ENCODE measurements at places on chromosomes 4 and X. TPM values are rescaled to one million over a fixed set of nuclear protein-coding genes. Genes with fewer than 3 reads are reported as not detected.

MAGED1 gene
- 79.9 TPM for total RNA-seq

TMSB15A gene
- total RNA-seq, result not detected

BMP3 gene
- not detected for total RNA-seq

PGRMC2 gene
- 61.9 TPM for total RNA-seq

PFKFB1 gene
- 0.35 TPM for total RNA-seq

DDIT4L gene
- total RNA-seq, result 1.4 TPM

SSX3 gene
- total RNA-seq, result not detected

GJB1 gene
- not detected for total RNA-seq

GRCh38 chrX:48696909-48697727 lies 584 bp downstream of the SUV39H1 start:
- DNase-seq, result no peak

DNA sequence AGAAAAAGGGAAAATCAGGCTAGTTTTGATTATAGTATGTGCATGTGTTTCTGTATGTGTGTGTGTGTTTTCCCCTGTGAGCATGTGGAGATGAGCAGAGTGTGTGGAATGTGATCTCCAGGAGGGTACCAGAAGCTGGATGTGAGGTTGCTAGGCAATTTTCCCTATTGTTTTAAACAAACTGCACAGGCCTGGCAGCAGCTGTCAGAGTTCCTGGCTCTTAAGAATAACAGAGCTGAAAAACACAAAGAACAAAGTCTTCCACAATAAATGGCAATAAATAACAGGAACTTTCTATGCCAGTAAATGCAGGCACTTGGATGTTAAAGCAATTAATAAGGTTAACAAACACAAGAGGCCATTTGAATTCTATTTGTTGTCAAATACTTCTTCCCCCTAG lies 344.6 kb upstream of the CTSO start:
- DNase-seq, result peak; percentile 69

- DNase-seq, result no peak
These were observed 153.8 kb downstream of the NR3C2 start for GRCh38 chr4:148288448-148288847.

DNA sequence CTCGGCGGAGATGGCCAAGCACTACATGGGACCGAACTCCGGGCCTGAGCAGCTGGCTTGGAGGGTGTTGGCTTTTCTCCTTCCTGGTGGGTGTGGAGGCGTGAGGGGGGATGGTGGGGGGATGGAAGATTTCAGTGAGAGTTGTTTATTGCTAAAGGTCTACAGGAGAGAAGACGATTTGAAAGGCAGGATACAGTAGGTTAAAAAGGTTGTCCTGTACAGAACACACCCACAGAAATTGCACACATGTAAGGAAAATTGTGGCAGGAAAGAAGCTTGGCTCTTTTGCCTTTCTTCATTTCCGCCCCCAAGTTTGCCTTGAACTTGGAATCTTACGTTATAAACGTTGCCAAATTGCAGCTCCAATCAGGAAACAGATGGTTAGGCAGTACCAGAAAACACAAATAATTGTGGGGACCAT lies 74.1 kb upstream of the STOX2 start:
- DNase-seq, result no peak

GRCh38 chr4:15148199-15148598 lies 145.9 kb downstream of the CPEB2 start:
- DNase-seq, result no peak

GRCh38 chr4:143382596-143382995 lies 45.9 kb downstream of the GAB1 start:
- no peak for DNase-seq

DNA sequence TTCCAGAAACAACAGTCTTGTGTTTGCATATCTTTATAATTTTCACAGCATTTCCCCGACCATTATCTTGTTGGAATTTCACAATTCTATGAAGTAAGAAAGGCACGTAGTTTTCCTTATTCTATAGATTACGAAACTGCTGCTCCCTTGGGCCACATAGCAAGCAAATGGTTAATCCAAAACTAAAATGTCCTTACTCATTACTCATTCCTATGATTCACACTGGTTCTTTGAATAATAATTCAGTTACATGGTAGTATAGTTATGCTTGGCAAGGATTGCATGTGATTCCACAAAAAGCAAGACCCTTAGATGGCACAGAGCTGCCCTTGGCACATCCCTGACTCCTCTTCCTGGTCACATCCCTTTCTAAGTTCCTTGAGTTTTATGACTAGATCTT lies 51.2 kb downstream of the OR13H1 start:
- no peak for DNase-seq

DNA sequence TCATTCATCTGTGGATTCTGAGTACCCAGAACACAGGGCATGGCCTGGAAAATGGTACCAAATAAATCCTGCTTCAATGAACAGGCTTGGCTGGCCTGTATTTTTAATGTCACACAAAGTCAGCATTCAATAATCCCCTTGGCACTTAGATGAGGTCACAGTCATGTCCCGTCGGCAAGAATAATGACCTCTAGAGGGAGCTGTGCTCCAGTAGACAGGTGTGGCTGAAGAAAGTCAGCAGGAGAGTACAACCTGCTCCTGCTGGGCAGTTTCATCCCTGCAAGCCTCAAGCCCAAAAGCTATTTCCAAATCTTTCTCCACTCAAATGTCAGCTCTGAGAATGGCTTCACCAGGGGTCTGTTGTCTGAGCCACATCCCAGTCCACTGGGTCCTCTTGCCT lies 404.0 kb upstream of the F9 start:
- no peak for DNase-seq

- no peak for DNase-seq
These were observed 162.5 kb downstream of the ATP10D start for GRCh38 chr4:47647544-47647943.

DNA sequence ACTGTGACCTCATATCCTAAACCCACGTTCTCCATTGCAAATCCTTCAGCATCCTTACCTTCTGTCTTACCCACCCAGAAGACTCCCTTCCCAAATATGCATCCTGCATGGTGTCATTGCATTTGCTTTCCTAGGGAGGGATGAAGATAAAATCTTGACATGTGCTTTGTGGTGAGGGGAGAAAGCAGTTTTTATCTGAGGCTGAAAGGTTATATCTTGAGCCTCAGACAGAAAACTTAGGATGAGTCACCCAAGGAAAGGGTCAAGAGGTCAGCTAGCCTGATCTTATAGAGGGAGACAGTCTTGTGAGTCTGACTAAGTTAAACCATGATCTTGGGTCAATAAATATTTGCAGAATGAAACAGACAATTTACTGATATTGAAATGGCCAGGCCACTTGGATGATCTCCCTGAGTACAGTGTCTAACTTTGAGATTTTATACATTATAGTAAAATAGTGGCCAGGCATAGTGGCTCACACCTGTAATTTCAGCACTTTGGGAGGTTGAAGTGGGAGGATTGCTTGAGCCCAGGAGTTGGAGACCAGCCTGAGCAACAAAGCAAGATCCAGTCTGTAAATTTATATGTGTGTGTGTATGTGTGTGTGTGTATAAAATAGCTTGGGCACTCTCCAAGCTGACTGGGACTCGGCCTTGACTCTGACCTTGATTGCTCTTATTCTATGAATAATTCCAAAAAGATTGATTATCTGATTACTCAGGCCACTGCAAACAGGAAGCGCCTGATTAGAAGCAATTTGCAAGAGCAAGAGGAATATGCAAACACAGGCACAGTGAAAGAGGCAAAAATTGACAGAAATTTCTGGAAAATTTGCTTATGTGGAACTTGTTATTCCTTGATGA lies 15.4 kb upstream of the FAM9C start:
- no peak for DNase-seq

DNA sequence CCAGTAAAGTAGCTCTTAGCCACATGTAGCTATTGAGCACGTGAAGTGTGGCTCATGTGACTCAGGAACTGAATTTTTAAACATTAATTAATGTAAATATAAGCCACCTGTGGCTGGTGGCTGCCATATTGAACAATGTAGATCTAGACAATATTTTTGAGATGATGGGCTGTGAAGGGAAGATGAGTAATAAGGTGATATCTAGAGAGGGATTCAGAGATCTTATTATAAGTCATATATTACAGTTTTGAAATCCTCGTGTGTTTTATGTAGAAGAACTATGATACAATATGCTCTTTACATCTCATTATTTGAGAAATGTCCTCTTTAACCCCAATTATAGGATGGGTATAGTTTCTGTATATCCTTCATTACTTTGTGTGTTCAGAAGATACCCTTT lies 5.6 kb downstream of the GAR1 start:
- DNase-seq, result no peak

DNA sequence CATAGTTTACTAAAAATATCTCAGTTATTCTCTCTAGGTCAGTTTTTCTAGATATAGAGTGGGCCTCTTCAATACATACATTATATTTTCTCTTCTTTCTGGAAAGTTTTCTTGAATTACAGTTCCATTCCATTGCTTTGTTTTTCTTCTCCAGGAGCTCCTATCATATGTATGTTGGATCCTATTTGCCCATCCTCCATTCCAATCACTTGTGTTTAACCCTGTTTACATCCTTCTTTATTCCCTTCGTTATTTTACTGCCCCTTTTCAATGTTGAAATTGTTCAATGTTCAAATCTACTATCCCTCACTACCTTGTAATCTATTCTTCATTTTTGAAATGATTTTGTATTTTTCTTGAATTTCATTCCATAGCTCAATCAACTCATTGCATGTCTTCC lies 97.4 kb downstream of the IRF2 start:
- no peak for DNase-seq

GRCh38 chr4:159102622-159103383 lies at the start of gene RAPGEF2:
RAPGEF2 (plus strand) TSS chr4:159103079; CDS start chr4:159104163, 1,084 bp downstream.
- DNase-seq, result peak; percentile 98

- DNase-seq, result no peak
These were observed 172.7 kb upstream of the USP9X start for GRCh38 chrX:40912576-40912975.

- DNase-seq, result no peak
These were observed 16.2 kb downstream of the TBC1D9 start for GRCh38 chr4:140739971-140740370.

DNA sequence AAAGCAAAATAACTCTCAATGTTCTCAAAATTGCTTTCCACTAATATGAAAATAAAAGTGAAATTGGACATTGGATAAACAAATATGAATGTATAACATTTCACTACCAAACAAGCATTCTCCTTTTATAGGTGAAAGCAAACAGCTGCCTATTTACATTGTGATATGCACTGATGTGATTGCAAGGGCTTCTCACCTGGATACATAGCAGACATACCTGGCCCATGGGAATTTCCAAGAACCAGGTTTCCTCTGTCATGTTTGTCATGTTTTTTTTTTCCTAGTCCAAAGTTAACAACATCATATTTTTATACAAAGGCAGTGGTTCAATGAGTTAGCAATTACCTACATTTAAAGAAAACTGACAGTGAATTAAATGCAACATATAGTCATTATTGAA lies 228.5 kb downstream of the ANKRD50 start:
- no peak for DNase-seq

- DNase-seq, result no peak
These were observed 53.6 kb upstream of the SETD7 start for GRCh38 chr4:139609647-139610046.
